ENCODE measurements at places on chromosomes 5 and 9.

DNA sequence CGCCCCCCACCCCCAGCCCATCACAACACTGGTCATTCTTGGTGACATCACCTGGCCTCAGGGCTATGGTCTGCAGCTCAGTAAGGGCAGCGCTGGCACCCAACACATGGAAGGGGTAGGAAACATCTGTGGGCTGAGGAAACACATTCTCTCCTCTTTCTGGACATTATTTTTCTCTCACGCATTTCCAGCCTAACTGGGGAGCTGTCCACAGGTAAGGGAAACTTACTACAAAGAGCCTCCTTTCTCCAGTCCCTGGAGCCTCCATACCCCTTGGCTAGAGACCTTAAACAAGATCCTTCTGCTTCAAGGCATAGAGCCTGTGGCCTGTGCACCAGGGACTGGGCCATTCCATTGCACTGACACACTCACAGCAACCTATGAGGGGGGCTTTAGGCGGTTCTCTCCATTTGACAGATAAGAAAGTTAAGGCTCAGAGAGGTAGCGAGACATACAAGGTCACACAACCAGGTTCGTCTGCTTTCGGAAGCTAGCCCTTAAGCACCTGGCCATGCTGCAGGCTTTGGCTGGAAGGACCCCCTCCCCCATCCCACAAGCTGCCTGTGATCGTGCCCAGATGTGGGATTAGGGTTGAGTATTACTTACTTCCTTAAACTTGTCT lies 40.7 kb downstream of the CXXC5 start:
- DNase-seq = no peak

- no peak for DNase-seq
Observed at GRCh38 chr5:139926797-139927503, 116.1 kb downstream of the NRG2 start.

DNA sequence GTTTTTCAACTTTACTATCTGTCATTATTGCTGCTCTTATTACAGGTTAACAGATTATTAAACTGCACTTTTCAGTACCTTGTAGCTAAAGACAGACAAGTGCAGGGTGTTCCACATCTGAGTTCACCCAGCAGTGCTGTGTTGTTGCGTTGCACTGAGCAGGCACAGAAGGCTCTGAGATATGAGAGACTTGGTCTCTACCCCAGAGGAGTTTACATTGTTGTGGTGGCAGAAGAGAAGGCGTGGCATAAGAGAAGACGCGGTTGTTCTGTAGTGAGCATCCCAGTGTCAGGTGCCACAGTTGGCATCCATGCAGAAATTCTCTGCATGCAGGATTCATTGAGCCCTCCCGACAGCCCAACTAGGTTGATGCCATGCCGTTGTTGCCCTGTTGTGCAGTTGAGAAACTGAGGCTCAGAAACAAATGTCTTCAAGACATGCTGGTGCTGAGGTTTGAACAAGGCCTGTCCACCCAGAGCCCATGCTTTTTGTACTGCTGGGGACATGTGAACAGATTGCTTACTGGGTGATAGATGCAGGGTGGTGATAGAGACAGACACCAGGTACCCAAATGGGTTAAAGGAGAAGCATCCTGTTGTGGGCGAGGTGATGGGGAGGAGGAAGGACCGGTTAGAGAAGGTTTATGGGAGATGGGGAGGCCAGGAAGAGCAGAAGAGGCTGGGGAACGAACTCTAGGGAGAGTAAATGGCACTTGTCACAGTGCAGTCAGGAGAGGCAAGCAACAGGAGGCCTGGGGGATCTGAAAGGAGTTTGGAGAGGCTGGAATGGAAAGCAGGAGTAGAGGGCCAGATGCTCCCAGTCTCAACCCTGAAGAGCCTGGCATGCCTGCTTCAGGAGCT lies 8.2 kb downstream of the ABL1 start:
- no peak for DNase-seq

GRCh38 chr5:135642934-135643333 lies 64.1 kb upstream of the CXCL14 start:
- DNase-seq = no peak

DNA sequence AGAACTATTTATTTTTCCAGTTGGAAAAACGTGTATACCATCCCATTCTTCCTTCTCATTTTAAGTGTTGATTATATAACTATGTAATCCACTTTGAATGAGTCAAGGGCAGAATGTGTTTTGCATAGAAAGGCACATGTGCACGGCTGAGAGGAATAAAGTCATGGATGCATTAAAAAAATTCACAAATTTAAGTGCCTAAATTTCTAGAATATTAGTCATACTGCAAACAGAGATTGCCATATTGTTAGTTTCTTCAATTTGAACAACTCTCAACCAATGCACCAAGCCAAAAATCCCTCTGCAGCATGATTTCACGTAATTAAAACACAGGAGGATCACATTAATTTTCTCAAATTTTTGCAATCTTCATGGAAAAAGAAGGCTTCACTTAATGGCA lies 166.3 kb downstream of the MPDZ start:
- DNase-seq = no peak

DNA sequence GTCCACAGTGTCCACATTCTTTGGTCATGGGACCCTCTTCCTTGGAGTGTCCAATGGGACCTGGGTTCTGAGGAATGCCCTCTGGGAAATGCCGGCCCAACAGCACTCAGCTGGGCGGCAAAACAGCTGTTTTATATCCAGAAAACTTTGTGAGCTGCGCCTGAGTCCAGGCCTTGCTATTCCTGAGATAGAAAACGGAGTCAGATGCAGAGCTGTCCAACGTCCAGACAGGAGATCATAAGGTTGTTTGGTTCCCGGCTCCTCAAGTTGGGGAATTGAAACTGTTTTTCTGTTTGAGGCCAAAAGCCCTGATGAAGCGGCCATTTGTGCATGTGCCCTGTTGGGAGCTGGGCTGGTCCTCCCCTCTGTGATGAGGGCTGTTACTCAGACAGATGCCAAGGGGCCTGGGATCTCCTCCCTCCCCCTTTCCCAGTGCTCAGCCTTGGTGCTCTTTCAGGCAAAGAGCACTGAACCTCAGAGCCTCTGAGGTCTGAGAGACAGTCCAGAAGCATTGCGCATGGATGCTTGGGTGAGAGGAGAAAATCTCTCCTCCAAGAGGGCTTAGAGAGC lies 66.6 kb upstream of the GARNL3 start:
- no peak for DNase-seq

DNA sequence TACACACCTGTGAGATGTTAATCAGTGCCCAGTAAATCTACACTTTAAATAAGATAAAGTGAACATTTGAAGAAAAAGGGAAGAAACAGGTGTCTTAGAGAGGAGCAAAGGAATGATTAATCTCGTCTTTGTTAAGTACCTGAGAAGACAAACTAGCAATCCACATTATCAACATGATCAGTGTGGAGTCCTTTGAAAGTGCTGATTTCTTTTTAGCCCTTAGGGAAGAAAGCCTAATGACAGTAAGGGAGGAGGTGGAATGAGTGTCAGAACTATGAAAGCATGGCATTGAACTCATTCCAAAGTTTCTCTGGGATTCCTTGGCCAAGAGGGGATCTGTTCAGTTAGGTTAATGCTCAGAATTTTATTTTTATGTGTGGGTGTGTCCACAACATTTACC lies 1109.0 kb upstream of the ACO1 start:
- DNase-seq = no peak

GRCh38 chr5:179698935-179699615 lies at the start of gene CANX:
CANX (plus strand) TSS chr5:179698967; CDS start chr5:179705682, 6,715 bp downstream.
- DNase-seq = no peak

- DNase-seq = no peak
Observed at GRCh38 chr5:44390351-44390750, 1.1 kb upstream of the FGF10 start.

GRCh38 chr9:18866121-18866831 lies 166.7 kb downstream of the SAXO1 start:
- no peak for DNase-seq

- no peak for DNase-seq
Observed at GRCh38 chr5:78129597-78129996, 164.9 kb downstream of the AP3B1 start.

Measured in effector memory CD8-positive, alpha-beta T cell (primary cell).